ENCODE measurements at places on chromosomes 12 and 14.

- no peak for DNase-seq
Observed at GRCh38 chr12:29534935-29535334, 37.4 kb upstream of the OVCH1 start.

GRCh38 chr12:112616469-112617152 is 174.9 kb upstream of the RPH3A start:
- no peak for DNase-seq

DNA sequence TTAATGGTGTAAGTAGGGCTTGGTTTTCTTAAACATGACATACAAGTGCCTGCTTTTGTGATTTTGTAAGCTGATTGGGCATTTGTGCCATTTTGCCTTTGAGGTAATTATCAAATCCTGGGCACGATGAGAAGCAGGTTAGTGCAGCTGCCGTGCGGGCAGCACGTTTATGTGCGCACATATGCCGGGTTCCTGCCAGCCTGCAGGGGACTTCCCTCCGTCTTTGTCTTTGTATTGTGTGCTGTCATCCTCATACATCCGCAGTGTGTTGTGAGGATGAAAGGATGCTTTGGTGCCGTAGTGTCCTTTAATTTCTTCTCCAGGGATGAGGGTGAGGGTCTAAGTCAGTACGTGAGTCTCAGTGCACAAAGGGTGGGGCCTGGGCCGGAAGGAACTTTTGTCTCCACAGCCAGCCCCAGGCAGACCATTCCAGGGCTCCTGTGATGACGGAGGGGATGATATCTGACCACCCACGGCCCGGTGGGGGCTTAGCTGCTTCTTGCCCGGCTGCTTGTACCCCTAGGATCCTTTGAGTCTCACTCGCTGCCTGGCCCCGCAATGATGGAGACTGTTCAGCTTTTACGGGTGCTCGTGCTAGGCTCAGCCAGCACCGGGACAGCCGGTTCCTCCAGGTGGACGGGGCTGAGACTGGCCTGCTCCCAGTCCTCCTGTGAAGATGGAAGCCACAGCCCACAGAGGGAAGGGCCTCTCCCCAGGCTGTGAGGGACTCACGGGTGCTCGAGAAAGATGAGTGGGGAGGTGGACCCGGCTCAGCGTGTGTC is 54.6 kb downstream of the ADGRD1 start:
- no peak for DNase-seq

DNA sequence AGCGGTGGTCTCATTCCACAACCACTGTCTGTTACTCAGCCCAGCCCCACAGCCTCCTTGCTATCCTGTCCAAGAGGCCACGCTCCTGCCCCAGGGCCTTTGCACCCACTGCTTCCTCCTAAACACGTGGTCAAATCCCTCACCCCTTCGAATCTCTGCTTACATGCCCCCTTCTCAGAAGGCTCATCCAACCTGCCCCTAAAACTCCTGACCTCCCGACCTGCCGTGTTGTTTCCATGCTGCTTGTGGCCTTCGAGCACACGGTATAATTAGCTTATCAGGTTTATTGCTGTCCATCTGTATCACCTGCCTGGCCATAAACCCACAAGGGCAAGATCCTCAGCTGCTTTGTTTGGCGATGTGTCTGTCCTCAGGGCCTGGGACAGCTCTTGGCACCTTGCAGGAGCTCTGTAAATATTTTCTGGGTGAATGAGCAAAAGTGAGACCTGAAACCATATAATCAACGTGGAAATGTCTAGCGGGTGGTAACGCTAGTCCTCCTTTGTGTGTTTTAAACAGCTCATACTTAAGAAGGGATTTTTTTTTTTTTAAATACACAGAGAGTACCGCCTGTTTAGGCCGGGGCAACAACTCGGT is 36.0 kb downstream of the SCARB1 start:
- no peak for DNase-seq

GRCh38 chr12:123960029-123960735 is 12.4 kb downstream of the CCDC92 start:
- no peak for DNase-seq

- no peak for DNase-seq
Observed at GRCh38 chr14:90698379-90698869, 117.8 kb downstream of the TTC7B start.

DNA sequence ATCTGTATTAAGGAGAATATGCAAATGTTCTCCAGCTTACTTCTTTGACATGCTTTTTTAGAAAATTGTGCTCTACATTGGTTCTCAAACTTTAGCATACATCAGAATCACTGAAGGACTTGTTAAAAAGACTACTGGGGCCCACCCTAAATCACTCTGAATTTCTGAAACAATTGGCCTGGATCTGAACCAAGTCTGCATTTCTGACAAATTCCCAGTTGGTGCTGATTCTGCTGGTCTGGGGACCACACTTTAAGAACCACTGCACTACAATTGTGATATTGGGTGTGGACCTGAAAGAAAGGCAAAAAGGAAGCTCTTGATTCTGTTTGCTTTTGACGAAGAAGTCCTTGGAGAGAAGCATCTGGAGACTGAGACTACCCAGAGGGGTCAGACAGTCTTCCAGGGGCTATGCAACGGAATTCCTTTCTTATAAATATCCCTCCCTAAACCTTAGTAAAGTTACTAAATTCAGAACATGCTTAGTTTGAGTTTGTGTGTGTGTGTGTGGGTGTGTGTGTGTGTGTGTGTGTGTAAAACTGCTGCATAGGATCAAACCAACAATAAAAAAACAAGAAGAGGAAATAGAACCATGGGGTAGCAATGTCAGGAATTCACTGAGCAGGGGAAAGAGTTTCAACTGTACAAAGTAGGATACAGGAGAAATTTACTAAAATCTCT is 36.8 kb downstream of the EAPP start:
- no peak for DNase-seq

DNA sequence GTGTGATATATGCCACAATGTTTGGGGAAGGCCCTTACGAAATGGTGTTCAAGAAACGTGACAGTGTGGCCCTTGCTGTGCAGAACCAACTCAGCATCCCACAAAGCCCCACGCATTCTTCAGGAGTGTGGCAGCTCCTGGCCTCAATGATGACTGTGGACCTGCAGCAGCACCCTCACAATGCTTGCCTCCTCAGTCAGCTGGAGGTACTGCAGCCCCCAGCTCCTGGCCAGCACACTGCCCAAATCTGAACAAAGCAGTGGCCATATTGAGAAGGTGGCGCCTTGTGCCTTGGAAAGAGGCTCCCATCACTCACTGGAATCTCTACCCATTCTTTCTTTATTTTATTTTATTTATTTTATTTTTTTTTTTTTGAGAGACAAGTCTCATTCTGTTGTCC is 10.4 kb downstream of the POLE2 start:
- DNase-seq: no peak

DNA sequence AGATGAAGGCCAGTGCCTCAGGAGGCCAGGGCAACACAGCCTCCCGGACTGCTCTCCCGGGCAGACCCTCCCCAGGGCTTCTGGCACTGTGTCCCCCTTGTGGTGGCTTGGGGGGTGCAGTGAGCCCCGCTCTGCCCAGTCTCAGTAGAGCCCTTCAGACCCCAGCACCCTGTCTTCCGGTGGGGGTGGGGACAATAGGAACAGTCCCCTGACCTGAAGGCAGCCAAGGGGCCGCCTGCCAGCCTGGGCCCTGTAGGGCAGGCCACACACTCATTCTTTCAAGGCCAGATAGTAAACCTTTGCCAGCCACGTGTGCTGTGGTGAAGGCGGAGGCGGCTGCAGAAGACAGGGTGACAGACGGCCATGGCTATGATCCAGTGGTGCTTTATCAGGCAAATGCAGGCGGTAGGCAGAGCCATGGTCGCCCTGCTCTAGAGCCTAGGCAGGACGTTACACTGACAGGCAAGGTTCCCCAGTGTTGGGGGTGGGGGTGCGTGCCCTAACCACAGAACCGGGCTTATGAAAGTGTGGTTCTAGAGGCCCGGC is 15.0 kb downstream of the ZFYVE21 start:
- DNase-seq: no peak

- peak; percentile 72 for DNase-seq
Observed at GRCh38 chr12:49763006-49763591, 21.7 kb downstream of the TMBIM6 start.

- DNase-seq: no peak
Observed at GRCh38 chr12:49667325-49668090, 39.7 kb downstream of the FMNL3 start.

- no peak for DNase-seq
Observed at GRCh38 chr14:50728836-50729235, 60.7 kb upstream of the SAV1 start.

GRCh38 chr12:117564881-117565280 is 203.5 kb upstream of the NOS1 start:
- DNase-seq: no peak

GRCh38 chr12:92143686-92144630 is 1.7 kb downstream of the BTG1 start:
- peak; percentile 81 for DNase-seq

- DNase-seq: no peak
Observed at GRCh38 chr12:88418856-88419497, 161.3 kb downstream of the KITLG start.

DNA sequence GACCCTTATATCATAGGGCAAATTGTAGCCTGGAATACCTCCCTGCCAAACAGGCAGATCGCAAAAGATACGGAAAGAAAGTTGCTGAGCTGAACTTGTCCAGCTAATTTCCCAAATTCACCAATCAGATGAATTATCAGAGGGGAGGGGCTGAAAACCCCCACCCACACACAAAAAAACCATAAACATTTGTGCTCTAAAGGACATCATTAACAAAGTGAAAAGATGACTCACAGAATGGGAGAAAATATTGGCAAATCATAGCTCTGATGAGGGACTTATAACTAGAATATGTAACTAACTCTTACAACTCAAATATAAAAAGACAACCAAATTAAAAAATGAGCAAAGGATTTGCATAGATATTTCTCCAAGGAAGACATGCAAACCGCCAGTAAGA is 36.3 kb downstream of the PTHLH start:
- DNase-seq: no peak

- DNase-seq: no peak
Observed at GRCh38 chr14:106491851-106492250, 965.5 kb downstream of the TMEM121 start.

- no peak for DNase-seq
Observed at GRCh38 chr12:3033539-3033867, 43.7 kb upstream of the TSPAN9 start.

- no peak for DNase-seq
Observed at GRCh38 chr12:49693931-49694444, 13.2 kb downstream of the FMNL3 start.

- DNase-seq: no peak
Observed at GRCh38 chr12:124289634-124290600, 5.0 kb upstream of the RFLNA start.

DNA sequence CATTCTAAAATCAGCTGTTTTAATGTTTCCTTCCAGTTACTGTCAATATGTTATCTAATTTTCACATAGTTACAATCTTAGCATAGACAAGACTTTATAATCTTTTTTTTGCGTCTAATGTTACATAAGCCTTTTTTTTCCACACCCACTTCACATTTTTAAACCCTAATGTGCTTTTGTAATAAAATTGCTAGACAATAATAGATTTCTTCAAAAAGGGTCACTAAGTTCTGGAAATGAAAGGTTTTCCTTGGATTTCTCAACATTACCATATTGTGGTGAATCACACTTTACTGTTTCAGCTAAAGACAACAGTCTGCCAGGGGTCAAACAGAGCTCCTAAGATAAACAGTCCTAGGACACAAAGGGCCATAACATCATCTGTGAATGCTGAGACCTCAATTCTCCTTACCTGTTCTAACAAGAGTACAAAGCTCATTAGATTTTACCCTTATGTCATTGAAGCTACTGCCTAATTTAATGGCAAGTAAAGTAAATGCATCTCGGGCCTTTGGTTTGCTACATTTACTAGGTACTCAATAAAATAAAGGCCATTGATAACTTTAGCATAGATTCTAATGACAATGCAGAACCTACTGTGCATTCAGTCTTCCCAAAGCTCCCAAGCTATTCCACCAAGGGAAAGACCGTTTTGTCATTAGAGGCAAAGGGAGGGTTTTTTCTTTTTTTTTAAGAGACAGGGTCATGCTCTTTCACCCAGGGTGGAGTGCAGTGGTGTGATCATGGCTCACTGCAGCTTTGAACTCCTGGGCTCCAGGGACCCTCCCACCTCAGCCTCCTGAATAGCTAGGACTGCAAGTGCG is 111.2 kb upstream of the SLC38A2 start:
- no peak for DNase-seq

GRCh38 chr12:76047742-76048141 is 16.2 kb upstream of the PHLDA1 start:
- DNase-seq: no peak

Measured in CD4-positive, alpha-beta T cell treated with Interleukin-6 at 100 ng/mL for 8 hours (primary cell).